ENCODE measurements at places on chromosomes 4 and X.

DNA sequence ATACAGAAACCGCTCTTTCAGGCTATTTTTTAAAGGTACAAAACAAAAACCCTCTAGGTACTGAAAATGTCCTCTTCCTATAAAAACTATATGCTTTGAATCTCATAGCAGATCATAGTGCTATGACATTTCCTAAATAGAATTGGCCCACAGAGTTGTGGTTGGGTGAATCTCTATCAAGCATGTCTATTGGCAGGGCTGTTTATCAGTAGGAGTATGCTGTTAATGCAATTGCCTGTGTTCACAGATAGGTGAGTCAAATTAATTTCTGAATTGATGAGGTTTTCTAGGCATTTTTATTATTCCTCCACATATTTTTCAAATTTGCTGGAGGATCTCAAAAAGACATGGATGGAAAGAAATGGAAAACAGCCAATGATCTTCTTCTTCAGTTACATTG lies 73.9 kb downstream of the QRFPR start:
- DNase-seq: no peak

DNA sequence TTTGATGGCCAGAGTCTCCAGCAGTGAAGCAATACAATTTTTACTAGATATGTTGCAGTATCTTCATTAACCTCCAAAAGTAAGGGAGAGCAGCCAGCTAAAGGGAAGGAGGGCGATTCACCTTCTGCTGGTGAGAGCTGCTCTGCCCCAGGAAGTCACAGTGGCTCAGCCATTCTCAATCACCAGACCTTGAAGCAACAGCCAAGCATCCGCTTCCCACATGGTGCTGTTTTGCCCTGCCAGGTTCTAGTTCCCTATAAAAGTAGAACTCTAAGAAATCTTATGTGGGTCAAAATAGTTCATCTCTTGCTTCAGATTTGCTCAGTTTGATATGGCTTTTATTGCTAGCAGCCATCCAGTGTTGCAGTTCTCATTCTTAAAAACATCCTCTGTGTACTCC lies 166.8 kb downstream of the STIM2 start:
- no peak for DNase-seq

DNA sequence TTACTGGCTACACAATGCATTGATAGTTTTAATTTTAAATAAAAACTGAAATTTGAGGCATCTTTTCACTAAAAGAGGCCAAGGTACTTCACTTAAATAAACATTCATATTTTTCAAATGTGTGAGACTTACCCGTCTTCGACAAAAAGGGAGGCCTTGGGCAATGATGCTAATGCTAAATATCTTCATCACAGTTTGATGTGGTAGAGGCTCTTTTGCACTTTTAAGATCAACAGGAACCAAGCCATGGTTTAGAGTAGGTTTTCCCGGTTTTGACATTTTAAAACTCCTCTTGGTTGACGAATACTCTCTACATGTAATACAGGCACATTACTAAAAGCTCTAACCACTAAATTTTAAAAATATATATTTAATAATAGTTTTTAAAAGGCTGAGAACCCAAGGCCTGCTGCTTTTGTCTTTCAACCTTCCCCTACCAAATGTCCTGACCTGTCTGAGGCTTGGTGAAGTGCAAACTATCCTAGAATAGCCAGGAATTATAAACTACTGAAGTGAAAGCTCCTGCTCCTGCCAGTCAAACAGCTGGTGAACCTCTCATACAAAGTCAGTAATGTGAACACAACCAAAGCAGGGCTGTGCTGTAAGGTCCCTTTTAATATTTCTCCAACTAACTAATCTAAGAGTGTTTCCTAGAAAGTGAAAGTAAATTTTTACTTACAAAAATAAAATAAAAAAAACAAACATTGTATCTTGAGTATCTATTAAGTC lies 153.7 kb downstream of the FBXW7 start:
- DNase-seq: no peak

GRCh38 chrX:68947882-68948605 lies 119.2 kb downstream of the EFNB1 start:
- no peak for DNase-seq

- no peak for DNase-seq
Observed at GRCh38 chrX:71919431-71919830, 8.8 kb downstream of the NHSL2 start.

DNA sequence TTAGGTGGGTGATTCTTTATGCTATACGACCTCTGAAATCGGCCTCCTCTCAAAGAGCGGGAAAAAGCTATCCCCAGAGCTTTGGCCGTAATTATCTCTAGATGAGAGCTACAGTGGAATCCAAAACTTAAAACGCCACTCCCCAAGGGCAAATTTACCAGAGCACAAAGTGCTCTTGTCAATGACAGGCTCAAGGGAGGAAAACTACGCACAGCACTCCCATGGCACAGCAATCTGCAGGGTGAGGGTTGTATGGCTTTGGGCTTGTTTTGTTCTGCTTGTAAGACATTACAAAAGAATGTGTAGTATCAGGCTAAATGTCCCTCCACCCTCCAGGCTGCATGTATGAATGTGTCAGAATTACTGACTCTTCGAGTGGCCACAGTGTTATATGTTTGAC lies 44.0 kb downstream of the ARHGEF6 start:
- no peak for DNase-seq

All from stimulated activated CD8-positive, alpha-beta memory T cell treated with anti-CD3 and anti-CD28 coated beads, Interleukin-7, amount 100 ng/mL, for 48 hours (primary cell).